Hematopoietic multipotent progenitor cell treated with erythropoietin and hydrocortisone succinate and interleukin-3 and kit ligand, for 6 days (in vitro differentiated cells): ENCODE measurements at places on chromosomes 3 and 15.

DNA sequence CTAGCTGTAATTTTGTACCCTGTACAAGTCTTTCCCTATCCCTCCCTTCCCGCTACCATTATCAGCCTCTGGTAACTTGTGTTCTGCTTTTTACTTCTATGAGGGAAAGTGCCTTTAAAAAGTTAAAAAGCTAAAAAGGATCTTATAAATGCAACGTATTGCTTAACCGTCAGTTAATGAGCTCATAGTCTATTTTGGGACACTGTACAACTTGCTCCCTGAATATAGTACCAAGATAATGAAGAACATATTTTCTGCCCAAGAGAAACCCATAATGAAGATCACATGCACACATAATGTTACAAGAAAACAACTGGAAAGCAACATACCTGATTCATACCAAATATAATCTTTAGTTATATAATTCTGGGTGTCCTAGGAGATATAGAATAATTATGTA is 22.6 kb downstream of the ZIC1 start:
- no peak for DNase-seq

DNA sequence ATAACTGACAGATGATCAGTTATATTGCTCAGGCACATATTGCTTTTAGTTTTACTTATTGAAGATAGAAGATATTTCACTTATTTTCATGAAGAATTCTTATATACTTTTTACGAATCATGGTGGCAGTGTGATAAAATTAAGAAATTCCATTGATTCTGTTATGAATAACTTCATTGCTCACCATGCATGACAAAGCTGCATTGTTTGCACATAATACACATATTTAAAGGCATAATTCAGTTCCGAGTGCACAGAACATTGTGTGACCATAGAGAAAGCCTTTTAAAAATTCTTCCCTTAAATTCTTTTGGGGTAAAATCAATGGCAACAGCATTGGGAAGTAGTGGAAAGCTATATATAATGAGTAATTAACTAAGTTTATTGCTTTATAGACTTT is 82.5 kb upstream of the NAALADL2 start:
- DNase-seq = no peak

DNA sequence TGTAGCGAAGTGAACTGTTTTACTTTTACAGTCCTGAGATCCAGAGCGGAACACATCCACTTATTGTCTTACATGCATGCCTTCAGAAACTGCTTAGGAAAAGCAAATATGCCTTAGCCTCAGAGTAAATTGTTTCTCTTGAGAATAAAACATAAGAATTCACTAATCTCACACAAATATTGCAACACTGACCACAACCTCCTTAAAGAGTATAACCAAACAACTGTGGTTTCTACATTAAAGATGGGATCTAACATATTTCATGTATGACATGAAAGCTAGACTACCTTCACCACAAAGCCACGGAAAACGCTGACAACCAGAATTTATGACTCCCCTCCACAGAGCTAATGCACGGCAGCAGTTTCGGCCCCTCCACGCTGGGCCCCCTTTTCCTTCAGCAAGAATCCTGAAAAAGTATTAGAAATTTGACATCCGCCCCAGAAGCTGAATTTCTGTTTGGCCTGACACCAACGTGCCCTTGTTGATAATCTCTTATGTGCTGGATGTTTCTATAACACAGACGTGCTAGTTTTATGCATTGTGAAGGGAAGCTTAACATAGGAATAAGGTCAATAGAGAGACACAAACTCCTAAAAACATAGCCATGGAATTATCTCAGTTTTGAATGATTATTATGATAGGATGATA is 84.6 kb downstream of the GREM1 start:
- DNase-seq = peak; percentile 71

DNA sequence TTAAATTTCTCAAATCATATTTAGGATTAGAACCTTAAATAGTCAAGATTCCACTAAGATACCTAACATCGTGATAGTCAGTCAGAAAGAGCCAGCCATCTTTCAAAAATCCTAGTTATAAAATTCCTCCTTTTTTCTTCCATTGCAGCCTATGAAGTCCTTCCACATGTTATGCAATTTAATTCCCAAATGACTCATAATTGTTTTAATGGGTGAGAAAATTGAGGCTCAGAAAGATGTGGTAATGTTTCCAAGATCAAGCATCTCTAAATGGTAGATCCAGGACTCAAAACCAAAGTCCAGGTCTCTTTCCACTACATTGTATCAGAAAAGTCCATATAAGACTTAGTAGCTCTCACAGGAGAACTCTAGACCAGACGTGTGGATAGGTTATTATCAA is 9.5 kb downstream of the CFAP44 start:
- DNase-seq = no peak

DNA sequence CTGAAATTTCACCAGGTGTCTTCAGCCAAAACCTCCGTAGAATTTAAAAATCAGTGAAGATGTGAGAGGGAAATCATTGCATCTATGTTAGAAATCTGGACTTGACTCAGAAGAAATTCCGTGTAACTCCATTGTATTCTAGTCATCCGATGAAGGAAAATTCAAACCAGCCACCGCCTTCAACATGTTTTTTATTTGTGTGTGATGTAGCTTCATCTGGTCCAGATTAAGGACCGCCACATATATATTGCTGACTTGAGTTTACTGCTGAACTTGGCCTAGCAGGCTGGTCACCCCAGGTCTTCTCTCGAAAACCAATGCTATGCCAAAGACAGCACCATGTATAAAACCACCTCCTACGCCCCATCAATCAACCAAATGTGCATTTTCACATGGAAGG is 120.9 kb downstream of the FOXP1 start:
- DNase-seq = no peak

GRCh38 chr3:124207077-124207476 is 215.2 kb upstream of the ROPN1 start:
- no peak for DNase-seq

DNA sequence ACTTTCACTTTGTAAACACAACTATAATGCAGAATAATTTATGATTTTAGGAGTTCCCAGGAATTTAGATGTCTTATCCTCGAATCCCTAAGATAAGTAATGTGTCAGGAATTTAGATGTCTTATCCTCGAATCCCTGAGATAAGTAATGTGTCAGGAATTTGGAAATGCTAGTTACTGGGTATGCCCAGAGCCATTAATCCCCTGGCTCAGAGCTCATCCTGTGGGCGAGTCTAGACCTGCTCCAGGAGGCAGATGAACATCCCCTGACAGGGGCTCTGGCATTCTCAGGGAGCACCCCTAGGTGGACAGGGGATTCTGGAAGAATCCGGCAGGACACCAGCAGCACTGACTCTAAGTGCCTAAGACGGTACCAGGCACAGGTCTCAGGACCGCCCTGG is 163.3 kb downstream of the ARRDC4 start:
- no peak for DNase-seq

DNA sequence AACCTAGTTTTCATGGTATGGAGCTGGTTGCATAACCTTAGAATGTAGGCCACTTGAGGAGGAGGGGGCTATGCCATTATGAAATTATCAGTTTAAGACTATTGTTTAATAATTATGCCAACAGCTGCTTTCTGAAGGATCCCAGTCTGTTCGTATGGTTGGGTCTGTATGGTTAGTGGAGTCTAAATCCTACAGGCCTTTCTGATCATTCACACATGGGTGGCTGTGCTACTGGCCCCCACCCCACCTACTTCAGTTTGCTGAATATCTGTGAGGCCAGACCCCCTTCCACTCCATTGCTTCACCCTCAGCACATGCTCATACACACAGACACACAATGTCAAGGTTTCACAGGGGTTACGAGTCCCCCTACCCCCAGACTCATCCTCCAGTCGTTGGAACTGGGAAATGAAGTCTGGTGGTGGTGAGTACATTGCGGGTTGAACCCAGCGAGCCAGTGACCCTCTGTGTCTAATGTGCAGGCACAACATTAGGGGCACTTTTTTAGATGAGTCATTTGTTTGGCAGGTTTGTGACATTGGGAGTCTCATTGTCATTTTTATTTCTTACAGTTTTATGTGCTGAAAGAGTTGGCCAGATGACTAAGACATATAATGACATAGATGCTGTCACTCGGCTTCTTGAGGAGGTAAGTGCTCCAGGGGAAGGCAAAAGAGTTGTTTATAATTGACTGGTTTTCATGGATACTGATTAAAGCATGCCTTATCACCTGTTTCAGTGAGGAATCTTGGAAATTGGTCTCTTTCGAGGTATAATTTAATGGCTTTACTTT is 85.3 kb downstream of the TRAK1 start:
- DNase-seq = no peak

DNA sequence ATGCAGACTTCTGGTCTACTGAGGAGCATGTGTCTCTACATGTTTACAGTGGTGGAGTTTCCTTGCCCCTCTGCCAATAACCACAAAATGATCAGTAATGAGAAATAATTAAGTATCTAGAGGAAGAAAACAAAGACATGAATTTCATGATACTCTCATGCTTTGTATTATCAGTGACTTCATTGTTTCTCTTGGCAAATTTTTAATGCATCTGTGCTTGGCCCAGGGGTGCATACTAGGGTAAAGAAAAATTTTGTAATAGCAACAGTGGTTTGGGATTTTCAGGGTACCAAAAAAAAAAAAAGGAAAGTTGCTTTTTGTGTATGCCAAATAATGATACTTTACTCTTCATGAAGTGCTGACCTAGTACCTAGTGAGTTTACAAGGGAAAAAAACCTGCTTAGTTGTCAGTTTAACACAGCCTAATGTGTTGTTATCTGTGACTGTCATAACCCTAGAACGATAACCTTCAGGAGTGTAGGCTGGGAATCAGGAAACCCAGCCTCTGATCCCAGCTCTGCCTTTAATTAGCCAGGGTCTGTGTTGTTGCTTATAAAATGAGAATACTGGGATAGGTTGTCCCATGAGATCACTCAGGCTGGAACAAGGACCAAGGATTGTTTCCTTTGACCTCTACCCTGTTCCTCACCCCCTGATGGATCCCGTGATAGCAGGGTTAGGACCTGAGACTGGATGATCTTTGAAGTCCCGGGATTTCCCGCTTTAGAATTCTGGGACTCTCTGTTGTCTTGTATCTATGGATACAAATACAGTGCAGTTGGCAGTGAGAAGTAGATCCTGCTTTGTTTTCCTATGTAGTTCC is 117.5 kb downstream of the CMSS1 start:
- DNase-seq = no peak

DNA sequence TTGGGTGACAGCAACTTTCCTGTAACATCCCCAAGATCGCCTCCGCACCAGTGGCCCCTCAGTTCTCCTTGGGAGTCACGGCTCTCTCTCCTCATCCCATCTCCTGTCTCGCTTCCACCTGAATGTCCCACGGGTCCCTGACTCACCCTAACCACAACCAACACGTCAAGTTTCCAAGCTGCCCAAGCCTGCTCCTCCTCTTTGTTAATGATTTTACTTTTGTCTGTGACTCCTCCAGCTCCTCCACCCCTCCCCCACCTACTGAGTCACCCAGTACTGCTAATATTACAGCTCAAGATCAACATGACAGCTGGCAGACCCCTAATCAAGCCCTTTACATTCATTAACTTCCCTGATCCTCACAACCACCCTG is 39.3 kb downstream of the BDH1 start:
- DNase-seq = peak; percentile 23

GRCh38 chr3:76078101-76078500 is 292.8 kb upstream of the ZNF717 start:
- no peak for DNase-seq
